Right ventricle myocardium superior (tissue), 1 donor: ENCODE measurements at places on chromosomes 6 and 20. TPM values are rescaled to one million over a fixed set of nuclear protein-coding genes. Genes with fewer than 3 reads are reported as not detected.

- DNase-seq = no peak
Measured at GRCh38 chr20:48704761-48705160, 123.0 kb downstream of the PREX1 start.

GRCh38 chr6:81465859-81466258, 286.6 kb downstream of the TENT5A start:
- no peak for DNase-seq

GRCh38 chr6:41504466-41505121, 41.6 kb upstream of the FOXP4 start:
- DNase-seq = no peak

GRCh38 chr6:39172377-39172757, 56.9 kb downstream of the KCNK5 start:
- DNase-seq = no peak

DNA sequence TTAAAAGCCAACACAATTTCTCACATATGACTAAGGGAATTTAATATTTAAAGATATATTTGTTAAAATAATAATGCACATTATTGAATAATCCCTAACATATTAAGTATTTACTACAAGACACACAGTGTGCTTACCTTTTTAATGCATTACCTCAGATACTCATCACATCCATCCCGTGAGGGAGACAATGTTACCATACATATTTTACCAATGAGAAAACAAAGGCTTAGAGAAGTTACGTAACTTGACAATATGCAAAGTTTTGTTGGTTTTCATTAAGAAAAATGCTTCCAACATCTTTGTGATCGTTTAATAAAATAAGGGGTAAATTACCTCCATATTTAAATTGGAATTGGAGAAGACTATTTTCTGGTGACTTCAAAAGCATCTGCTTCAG, 4.3 kb downstream of the IFNGR1 start:
- DNase-seq = no peak

GRCh38 chr20:29472606-29473005, 1784.9 kb upstream of the DEFB115 start:
- no peak for DNase-seq

Gene SMOC2
- total RNA-seq = 10.9 TPM

Gene TRIM40
- not detected for total RNA-seq

Gene BPIFB1
- total RNA-seq = not detected

Gene IL20RA
- 9.1 TPM for total RNA-seq
